Keratinocyte (primary cell): ENCODE measurements at places on chromosomes 2 and 18.

- DNase-seq, result no peak
Observed at GRCh38 chr18:5463390-5463789, 80.4 kb downstream of the EPB41L3 start.

DNA sequence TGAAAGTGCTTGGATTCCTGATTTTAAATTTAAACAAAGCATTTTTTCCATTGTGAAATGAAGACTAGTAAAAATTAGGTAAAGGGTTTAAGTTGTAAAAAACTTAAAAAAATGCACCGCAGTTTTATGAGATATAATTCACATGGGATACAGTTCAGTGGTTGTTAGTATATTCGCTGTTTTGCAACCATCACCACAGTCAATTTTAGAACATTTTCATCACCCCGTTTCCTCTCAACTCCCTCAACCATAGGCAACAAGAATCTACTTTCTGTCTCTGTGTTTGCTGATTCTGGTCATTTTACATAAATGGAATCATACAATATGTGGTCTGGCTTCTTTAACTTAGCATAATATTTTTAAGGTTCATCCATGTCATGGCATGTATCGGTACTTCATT lies 4.0 kb downstream of the DGKD start:
- DNase-seq, result no peak

DNA sequence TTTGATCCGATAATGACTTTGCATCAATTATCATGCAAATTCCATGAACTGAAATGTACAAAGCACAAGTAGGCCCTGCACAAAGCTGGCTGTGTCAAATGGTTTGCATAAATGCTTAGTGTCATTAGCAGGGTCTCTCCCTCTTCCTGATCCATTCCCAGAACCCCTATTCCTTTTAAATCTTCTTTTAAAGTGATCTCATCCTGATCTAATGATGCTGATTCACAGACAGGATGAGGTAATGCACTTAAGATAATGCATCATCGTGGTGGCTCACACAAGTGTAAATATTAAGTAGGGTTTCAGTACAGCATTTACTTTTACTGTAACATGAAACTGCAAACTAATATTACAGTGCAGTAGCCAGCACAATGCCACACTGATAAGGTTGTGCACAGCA lies 304.8 kb upstream of the SOX11 start:
- no peak for DNase-seq

DNA sequence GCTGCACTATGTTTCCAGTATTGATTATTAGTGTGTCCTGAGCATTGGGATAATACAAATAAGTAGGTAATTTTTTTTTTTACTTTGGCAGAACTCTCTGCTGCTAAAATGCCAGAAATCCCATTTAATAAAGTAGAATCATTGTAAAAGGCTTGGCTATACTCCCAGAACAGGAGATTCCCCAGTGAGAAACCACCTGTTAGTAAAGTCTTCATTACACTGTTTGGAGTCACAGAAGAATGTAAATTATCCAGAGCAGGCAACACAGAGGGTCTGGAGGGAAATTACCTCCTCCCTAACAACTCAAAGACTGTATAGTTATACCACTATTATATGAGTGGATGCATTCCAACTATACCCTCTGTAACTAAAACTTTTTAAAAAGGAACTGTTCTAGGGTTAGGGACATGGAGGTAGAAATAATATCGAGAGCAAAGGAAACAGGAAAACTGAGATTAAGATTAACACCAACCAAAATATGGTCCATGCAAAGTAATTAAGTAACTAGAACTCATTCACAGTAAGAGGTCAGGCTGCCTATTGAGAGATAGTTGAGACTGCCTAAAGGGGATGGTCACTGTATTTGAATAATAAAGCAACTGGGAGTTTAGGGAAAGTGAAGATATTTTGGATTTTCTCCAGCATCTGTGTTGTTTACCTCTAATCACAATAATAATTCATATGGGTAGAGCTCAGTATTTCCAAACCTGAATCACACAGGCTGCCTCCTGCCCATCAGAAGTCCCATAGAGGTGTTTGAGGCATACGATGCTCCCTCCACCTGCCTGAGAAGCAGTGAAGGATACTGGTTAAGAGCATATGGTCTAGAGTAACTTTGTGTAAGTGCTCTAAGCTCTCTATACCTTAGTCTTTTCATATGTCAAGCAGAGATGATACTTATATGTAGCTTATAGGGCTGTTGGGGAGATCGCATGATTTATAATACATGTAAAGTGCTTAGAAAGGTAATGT lies 34.4 kb downstream of the MAP2 start:
- DNase-seq, result no peak

DNA sequence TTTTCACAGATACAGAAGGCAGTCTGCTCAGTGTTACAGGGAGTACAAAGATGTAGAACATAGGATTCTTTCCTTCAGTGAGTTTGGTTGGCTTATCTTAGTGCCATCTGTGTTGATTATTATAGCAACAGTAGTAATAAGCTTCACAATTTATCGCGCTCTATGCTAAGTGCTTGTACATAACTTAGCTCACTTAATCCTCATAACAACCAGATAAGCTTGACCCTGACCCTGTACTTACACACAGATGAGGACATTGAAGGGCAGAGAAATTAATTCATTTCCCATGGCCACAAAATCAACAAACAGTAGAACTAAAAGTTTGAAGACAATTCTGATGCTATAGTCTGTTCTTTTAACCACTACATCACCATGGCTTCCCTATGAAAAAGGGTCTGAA lies 121.8 kb downstream of the SPHKAP start:
- DNase-seq, result no peak

GRCh38 chr2:29196792-29197788 lies 81.9 kb downstream of the CLIP4 start:
- DNase-seq, result peak; percentile 38

GRCh38 chr2:201661366-201661765 lies 18.1 kb upstream of the TMEM237 start:
- no peak for DNase-seq

GRCh38 chr2:219253753-219254589 lies at the start of gene TUBA4A:
TUBA4A (minus strand) TSS chr2:219253918; CDS start chr2:219253858, 60 bp downstream.
- DNase-seq, result no peak

DNA sequence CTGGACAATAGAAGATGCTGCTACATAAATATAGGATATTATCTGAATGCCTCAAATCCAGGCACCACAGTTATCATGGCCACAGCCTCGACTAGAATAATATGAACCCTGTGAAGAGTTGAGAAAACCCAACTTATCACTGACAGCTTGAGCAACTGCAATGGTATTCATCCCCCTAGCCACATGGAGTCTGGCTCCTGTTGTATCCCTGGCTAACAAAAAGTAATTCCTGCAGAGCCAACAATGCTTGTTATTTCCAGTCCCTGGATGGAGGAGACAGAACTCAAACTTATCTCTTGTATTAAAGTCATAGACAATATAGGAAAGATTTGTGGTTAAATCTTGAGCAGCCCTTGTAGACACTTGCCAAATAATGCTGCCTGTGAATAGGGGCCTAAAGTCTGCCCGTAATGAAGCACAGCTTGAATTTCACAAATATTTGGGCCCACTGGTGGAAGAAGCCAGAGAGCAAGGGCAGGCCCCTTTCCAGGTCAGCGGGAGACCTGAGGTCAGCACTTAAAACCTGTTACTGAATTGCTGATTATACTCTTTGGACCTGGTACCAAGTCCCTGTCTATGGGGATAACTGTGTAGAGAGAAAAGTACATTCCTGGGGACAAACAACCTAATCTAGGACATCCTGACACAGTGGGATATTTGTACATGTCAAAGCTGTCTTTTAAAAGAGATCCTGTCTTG lies 28.4 kb upstream of the SUCLG1 start:
- DNase-seq, result no peak

GRCh38 chr2:111678651-111679050 lies 205.3 kb downstream of the ANAPC1 start:
- no peak for DNase-seq

- no peak for DNase-seq
Observed at GRCh38 chr18:23971666-23972230, 42.8 kb upstream of the TTC39C start.

DNA sequence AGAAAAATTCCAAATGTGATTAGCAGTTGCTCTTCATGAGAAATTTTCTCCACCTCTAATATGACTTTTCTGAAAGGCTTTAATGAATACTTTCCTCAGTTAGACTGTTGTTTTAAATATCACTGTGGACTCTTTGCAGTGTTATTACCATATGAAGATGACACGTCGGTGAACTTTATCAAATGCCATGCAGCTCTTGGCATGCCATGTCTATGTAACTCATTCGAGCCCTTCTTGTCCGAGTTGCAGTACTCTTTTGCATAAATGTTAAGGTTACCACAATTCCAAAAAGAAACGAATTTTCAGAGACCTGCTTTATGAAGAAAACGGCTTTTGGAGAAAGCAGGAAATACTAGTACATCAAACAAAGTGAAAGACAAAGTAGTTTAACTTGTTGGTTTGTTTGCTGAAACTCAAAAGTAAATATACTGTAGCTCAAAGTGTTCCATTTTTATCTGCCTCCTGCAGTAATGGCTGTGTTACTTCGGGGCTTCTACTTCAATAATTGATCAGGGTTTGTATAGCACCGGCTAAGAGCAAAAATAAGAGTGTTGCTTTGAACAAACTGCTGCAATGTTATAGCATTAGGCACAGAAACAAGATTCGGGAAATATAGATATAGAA lies 204.1 kb downstream of the ARHGAP15 start:
- no peak for DNase-seq

GRCh38 chr2:16235747-16236146 lies 295.4 kb downstream of the MYCN start:
- DNase-seq, result no peak

GRCh38 chr2:218000136-218000535 lies 2.7 kb downstream of the TNS1 start:
- DNase-seq, result no peak

GRCh38 chr2:113251118-113251517 lies 27.6 kb downstream of the PAX8 start:
- DNase-seq, result no peak

DNA sequence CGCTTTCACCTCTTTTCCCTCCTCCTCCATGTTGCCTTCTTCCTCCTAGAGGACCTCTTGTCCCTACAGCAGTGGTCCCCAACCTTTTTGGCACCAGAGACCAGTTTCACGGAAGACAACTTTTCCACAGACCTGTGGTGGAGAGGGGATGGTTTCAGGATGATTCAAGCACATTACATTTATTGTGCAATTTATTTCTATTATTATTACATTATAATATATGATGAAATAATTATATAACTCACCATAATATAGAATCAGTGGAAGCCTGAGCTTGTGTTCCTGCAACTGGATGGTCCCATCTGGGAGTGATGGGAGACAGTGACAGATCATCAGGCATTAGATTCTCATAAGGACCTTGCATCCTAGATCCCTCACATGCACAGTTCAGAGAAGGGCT lies 152.2 kb upstream of the NCKAP5 start:
- DNase-seq, result no peak

DNA sequence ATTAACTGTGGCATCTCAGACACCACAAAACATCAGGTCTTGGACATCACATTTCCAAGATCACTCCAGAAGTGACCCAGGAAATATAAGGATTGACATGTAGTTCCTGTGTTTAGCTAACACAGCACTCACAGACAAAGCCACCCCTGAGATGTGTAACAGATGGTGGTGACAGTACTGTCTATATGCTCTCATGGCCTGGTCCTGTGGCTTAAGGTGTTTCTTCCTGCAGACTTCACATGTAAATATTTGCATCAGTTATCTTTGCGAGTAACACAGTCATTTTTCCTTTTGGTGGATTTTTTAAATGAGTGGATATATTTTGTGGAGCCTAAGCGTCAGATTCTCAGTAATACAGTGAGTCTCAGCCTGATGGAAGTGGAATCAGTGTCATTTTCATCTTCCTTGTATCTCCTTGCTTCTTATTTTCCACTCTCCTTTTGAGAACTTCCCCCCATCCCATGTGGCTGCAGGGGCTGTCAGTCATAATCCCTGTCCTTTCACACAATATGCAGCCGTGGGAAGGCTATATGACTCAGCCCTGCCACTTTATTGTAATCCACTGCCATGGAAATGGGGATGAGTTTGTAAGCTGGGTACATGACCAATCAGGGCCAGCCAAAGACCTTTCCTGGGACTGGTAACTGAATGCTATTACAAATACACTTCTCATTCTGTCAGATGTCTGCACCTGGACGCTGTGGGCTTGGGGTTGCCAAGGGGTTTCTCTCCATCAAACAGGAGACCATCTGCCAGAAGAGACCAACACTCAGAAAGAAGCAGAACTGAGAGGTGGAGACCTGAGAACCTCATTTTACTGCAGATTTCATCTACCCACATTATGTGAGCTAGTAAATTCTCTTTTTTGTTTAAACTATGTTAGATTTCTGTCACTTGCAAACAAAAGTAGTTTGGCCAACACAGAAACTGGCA lies 74.3 kb downstream of the ICOS start:
- no peak for DNase-seq

GRCh38 chr18:7584646-7585275 lies 17.6 kb downstream of the PTPRM start:
- no peak for DNase-seq

GRCh38 chr2:197450465-197450864 lies 2.9 kb upstream of the COQ10B start:
- no peak for DNase-seq

DNA sequence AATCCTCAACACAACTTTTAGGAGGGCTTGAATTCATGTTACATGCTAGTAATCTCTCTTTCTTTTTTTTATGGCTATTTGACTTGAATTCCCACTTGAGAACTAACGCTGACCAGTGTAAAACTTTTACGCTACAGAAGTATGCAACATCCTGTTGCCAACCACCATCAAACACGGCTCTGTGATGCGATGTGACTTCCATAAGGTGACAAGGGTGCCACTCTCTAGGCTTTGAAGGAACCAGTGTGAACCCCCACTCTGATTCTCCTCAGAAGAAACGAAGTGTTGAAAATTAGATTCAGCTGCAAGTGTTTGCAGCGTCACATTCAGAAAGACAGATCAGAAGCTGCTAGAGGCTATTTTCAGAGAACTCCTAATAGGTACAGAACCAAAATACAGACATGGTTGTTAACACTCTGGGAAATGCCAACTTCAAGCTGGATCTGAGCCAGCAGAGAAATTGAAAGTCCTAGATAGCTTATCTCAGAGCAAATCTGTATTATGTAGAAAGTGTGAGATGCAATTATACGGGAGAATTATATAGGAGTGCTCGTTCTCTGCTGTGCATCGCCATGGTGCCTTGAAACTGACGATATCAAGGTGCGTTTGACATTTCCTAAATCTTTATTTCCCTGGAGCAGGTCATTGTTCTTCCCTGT lies 271.2 kb downstream of the LPIN1 start:
- no peak for DNase-seq

DNA sequence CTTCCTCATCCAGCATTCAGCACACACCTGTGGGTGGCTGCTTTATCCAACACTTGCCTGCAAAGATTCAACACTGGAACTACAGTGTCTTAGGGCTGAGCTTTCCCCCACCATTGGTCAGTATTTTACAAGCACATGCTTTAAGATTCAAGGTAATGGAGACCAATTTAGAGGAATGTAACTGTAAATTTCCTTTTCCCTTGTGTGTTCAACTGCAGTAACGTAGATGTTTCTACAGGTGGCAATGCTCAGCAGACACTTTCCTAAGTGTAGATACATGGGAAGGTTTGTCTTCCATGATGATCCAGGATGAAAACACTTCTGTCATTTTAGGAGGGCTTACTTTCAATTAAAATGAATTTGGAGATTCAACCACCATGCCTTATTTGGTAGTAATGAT lies 143.6 kb upstream of the PXDN start:
- no peak for DNase-seq
